ENCODE measurements at places on chromosomes 2 and 18.

- DNase-seq: no peak
Measured at GRCh38 chr18:13566941-13567746, 159.2 kb downstream of the FAM210A start.

DNA sequence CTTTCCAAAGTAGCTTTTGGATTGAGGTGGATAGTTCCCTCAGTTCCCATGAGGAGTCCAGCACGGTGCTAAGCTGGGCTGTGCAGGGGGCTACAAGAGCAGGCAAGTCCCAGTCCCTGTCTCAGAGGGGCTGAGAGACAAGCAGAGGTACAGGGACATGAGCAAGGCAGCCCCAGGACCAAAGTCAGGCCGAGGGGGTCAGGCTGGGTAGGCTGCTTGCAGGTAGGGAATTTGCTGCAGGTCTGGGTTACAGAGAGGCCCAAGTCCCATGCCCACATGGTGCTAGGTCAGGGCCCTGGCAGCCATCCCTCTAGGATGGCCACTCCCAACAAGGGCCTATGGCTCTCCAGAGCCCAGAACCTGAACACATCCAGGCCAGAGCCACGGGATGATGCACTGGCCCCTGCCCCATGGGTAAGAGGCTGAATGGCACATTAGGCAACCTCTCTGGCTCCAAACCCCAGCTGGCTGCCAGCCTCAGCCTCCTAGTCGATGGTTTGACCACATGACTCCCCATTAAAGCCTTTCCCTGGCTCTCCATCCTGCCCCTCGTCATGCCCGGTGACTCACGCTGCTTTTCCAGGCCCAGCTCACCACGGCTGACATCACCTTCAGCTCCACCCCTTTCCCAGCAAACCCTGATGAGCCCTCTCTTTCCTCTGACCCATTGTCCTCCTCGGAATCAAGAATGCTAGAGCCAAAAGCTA lies 83.7 kb downstream of the SDC1 start:
- peak; percentile 86 for DNase-seq

GRCh38 chr2:162490761-162491470 lies 147.0 kb downstream of the GCA start:
- DNase-seq: no peak

DNA sequence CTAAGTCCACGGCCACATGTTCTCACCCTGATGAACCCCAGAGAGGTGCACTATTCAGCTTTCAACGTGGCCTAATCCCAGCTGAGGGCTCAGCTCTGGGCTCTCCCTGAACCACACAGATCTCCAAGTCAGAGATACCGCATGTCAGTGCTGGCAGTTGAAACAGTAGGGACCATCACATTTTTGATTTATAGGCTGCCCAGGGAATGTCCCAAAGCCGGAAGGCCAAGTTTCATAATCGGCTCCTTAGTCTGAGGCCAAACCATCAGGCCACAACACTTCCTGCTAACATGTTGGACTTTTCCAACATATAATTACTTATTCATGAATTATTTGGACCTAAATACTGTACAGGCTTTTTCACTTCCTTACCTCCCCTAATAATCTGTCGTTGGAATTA lies 91.9 kb upstream of the KLHL29 start:
- DNase-seq: no peak

DNA sequence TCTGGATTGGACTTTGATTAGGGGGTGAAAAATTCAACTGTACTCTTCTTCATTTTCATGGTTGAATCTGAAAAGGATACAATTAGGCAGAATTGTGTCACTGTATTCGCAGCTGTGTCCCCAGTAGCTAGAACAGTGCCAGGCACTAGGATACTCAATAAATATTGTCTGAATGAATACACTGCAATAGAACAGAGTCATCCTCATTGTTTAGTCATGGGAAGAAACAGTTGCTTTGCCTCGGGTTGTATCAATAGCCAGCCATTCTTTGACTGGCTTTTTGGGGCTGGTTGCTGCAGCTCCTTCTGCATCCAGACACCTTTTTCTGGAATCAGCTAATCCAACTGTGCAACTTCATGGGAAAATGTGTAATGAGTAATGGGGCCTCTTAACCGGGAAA lies 18.1 kb upstream of the DYNC1I2 start:
- DNase-seq: no peak

DNA sequence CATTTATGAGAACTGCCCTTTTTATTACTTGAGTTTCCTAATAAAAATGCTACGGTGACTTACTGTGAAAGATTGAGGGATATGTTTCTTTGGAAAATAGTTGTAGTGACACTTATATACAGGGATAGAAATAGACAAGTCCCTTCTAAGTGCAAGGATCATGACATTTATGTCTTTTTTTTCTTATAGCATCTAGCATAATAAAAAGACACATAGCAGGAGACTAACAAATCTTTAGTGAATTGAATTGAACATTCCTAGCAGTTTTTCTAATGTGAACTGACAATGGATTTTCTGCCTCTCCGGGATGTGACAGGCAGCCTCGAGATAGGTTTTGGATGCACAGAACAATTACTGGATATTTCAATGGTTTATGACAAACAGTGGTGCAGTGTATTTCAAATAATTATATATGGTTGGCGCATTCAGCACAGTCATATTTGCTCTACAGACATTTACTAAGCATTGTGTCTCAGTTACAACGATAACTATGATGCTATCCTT lies 562.8 kb downstream of the ADCYAP1 start:
- no peak for DNase-seq

GRCh38 chr2:103785432-103785831 lies 1023.6 kb downstream of the TMEM182 start:
- DNase-seq: no peak

DNA sequence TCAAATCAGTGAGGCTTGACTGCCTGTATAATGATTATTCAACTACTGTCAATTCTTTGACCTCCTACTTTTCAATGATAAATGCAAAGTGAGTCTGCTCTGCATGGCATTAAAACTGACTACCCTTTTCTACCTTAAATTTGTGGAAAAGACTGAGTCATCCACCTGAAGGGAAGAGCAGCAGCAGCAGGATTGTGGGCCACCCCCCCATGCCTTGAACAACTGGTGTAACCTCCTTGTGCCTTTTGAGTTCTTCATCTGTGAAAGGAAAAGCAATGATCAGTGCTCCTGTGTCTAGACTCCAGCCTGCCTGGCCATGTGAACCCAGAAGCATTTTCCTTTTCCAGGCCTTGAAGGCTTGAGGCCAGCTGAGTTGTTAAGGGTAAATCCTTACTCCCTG lies 102.9 kb downstream of the OSR1 start:
- no peak for DNase-seq

- no peak for DNase-seq
Measured at GRCh38 chr2:227164763-227165291, 403 bp downstream of the COL4A3 start.

GRCh38 chr2:66832646-66833435 lies 397.9 kb downstream of the MEIS1 start:
- DNase-seq: no peak

GRCh38 chr2:105235388-105236059 lies 6.0 kb upstream of the GPR45 start:
- peak; percentile 65 for DNase-seq

DNA sequence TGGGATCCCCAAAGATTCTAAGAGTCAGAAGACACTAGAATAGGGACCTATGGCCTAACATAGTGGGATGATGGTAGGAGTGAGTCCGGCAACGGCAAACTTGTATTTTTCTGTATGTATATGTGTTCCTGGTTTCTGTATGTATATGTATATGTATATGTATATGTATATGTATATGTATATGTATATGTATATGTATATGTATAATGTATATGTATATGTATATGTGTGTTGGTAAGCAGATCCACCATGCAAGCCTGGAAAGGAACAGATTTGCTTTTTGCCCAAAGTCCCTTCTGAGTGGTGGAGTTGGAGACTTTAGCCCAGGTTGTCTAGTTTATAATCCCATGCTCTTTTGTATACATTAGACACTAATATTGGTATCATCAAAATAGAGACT lies 46.6 kb downstream of the MFSD6 start:
- DNase-seq: no peak

- DNase-seq: no peak
Measured at GRCh38 chr18:24189007-24189528, 50.2 kb downstream of the CABYR start.

DNA sequence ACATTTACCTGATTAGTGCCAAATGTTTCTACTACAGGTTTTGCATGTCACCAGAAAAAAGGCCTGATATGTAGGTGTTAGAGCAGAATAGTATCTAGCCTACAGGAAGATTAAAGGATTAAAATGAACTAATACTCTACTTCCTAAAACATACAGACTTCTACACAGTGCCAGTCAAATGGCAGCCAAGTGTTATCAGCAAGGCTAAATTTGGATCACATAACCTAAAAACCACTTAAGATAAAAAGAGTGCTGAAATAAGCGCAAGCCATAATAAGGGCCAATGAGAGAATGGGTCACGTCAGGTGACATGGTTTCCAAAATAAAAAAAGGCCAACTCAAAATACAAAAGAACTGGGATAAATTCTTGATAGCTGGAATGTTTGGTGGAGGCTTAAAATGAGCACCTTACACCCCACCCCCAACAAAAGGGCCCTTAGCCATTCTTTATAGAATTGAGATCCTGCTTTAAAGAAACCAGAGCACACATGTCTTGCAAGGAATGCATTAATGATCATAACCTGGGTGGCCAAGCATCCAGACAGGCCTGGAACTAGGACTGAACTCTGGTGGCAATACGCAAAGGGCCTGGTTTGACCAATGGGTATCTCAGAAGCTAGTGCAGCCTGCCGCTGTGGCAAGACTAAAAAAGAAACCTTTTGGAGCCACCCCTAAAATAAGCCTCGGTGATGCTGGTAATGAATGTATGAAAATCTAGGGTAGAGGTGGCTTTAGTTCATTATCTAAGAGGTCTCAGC lies 32.4 kb downstream of the IRS1 start:
- no peak for DNase-seq

GRCh38 chr2:121080013-121080772 lies 204.8 kb downstream of the TFCP2L1 start:
- peak; percentile 74 for DNase-seq

DNA sequence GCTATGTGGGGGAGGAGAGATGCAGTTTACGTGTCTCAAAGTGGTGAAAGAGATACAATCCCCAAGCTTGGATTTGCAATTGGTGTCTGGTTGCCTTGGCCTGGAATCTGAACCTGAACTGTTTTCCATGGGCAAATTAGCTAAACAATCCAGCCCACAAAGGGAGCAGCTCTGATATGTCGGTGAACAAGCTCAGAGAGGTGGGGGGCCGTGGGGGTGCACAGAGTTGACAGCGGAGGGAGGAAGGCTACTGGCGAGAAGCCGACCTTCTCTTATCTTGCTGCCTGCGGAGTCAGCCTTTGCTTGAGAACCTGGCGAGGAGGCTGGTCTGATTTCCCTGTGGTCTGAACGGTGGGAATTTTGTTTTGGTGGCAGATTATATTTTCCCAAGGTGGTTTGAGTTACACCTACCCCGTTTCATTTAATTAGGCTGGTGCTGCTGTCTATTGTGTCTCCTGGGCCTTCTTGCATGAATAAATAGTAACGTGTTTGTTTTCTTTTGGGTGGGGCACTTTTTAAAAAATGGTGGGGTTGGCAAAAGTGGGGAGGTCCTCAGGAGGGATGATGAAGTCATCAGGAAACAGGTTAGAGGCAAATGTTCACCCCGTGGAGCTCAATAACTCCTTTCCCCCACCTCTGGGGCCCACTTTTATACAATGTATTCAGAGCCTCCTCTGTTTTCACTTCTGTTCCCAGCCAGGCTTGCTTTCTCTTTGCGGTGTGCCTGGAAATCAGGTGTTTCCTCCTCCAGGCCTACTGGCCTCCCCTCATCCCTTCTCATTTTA lies 80.9 kb upstream of the IGFBP5 start:
- DNase-seq: no peak

DNA sequence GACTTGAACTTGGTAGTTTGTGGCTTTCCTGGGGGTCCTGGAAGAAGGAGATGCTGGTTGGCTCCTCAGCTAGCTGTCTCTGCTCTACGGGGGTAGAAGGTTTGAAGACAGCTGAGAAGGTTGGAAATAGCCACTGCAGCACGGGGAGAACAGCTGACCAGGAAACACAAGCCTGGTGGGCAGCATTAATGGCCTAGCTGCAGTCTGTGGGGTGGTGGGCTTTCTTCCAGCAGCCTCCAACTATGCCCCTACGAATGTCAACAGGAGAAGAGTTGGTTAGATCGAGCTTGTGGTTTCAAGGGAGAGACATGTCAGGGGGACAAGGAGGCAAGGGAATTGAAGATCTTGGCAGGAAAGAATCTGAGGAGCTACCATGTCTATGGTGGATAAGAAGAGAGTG lies 38.9 kb downstream of the PMAIP1 start:
- DNase-seq: no peak

- DNase-seq: no peak
Measured at GRCh38 chr18:13137670-13138419, 80.7 kb upstream of the LDLRAD4 start.

- DNase-seq: no peak
Measured at GRCh38 chr18:49319590-49319989, 140.9 kb downstream of the DYM start.

GRCh38 chr2:189261431-189261841 lies 81.9 kb upstream of the COL5A2 start:
- DNase-seq: no peak

- DNase-seq: no peak
Measured at GRCh38 chr18:54129448-54130067, 94.9 kb downstream of the MBD2 start.

DNA sequence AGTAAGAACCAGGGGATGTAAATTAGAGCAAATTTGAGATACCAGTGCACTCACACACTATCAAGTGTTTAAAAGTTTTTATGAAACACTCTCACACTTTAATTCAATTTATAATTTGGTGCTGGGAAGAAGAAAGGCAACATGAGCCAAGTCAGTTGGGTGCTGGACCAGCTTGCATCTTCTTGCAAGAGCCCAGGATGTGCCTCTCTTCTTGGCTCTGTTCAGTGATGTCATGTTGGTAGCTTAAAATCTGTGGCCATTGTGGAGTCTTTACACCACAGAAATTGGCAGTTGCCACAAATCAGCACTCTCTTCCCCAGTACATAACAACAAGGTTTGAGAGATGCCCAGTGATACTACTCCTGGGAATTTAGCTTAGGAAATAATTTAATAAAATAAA lies 38.2 kb downstream of the IL1R2 start:
- DNase-seq: no peak

DNA sequence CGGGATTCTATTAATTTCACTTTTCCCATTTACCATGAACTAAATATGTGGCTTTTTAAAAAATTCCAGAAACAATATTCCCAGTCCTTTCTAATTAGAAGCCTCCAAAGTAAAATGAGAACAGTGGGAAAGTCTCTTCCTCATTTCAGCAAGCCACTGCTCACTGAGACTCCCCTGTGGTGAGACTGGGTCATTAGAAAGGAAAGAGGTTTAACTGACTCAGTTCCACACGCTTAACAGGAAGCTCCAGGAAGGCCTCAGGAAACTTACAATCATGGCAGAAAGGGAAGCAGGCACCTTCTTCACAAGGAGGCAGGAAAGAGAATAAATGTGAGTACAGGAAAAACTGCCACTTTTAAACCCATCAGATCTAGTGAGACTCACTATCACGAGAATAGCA lies 258.9 kb upstream of the CHAC2 start:
- no peak for DNase-seq

- no peak for DNase-seq
Measured at GRCh38 chr2:104091894-104092293, 762.0 kb upstream of the POU3F3 start.
